ENCODE measurements at places on chromosomes 2 and 18.

DNA sequence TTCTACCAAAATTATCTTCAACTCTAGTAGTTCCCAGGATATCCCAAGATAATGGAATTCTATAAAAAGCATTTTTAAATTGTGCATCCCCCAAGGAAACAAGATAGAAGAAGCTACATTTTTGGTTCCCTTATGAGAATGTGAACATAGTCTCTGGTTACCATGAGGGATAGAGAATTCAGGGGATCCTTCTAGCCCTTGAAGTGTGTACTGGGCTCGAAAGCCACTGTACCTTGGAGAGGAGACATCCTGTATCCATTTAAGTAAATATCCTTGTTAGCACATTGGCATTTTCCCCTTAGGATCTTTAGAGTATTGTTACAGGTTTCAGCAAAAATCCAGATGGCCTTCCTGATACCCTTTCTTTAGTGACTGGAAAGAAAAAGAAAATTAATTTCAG lies 228.5 kb downstream of the RTP5 start:
- DNase-seq, result no peak

DNA sequence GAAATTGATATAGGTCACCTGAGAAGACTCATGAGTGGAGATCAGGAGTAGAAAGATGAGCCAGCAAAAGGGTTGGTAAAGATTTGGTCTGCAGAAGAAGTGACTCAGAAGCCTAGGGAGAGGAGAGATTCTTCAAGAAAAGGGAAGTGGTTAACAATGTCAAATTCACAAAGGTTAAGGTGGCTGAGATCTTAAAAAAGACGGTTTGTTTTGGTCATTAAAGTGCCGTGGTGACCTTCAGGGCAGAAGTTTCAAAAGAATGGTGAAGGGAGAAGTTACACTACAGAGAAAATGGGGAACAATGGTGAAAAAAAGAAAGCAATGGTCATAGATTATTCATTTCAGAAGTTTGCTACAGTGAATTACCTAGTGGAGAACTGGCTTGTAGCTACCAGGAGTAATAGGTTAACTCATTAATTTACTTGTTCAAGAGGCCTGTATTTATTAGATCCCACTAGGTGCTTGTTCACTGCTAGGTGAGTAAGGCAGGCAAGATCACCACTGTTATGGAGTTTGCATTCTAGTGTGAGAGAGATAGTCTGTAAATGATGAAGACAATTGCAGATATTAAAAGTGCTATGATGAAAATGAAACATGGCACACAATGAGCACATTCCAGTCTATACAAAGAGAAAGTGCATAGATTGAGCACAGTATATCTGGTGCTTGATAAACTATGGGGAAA lies 43.0 kb downstream of the FBXO48 start:
- DNase-seq, result no peak

DNA sequence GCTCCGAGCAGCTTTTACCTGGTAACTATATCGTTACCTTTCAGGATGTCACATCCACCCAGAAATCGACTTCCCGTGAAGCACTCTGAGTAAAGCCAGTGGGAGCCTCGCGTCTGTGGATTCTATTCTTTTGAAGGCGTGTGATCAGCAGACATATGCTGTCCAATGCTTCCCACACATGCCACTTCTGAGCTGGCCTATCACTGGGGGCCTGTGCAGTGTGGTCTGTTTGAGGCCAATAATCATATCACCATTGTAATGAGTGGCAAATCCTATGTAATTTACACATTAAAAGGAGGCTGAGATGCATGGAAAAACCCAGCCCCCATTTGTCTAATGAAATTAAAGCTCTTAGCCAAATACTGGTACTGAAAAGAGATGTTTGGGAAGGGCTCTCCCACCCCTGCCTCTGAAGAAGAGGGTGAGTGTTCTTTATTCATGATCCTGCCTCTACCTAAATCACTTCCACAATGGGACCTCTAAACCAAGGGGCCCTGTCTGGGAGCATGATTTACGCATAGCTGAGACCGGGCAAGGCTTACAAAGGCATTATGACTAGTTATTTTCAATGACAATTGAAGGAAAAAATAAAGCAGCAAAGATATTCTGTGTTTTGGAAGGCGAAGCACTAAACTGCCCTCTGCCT lies 686.8 kb downstream of the ZEB2 start:
- DNase-seq, result no peak

GRCh38 chr2:20481798-20482405 lies 35.0 kb downstream of the RHOB start:
- no peak for DNase-seq

GRCh38 chr2:116467243-116467642 lies 1347.2 kb upstream of the DDX18 start:
- DNase-seq, result peak; percentile 29

GRCh38 chr2:42048299-42049220 lies 739 bp downstream of the PKDCC start:
- DNase-seq, result no peak

DNA sequence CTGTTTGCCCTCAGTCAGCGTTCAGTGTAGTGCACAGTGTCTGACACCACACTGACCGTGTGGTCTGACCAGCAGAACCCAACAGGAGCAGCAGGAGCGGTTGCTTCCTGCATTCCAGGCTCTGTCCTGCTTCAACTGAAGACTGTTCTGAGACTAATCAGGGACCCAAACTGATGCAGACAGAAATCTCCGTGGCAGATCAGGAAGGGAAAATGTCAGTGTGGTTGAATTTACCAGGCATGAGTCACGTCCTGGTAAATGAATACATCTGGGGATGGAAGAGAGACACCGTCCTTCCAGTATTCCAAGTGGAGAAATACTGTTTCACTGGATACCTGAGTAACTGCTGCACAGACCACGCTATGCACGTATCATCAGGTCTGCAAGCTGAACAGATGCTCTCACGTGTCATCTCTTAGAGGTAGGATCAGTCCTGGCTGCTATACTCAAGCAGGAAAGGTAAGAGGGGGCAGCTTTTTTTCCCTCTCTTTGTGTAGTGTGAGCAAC lies 223.6 kb upstream of the EPAS1 start:
- DNase-seq, result no peak

GRCh38 chr2:199848389-199849130 lies 2.4 kb downstream of the FTCDNL1 start:
- peak; percentile 72 for DNase-seq

DNA sequence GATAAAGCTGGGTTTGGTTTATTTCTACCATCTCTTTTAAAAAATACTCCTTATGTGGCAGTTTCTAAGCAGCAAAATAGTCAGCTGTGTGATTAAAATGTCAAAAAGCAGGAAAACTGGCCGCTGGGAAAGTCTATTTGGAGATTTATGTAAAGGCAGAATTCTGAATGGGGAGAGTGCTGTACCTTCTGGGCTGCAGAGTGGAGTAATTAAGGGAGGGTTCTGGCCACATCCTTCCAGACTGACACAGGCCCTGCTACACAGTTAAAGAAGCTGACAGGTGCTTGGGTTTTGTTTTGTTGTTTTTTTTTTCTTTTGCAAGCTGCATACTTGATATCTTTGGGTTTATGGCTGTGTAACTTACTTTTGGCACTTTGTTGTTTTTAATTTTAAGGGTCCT lies 157.2 kb downstream of the WDSUB1 start:
- DNase-seq, result no peak

DNA sequence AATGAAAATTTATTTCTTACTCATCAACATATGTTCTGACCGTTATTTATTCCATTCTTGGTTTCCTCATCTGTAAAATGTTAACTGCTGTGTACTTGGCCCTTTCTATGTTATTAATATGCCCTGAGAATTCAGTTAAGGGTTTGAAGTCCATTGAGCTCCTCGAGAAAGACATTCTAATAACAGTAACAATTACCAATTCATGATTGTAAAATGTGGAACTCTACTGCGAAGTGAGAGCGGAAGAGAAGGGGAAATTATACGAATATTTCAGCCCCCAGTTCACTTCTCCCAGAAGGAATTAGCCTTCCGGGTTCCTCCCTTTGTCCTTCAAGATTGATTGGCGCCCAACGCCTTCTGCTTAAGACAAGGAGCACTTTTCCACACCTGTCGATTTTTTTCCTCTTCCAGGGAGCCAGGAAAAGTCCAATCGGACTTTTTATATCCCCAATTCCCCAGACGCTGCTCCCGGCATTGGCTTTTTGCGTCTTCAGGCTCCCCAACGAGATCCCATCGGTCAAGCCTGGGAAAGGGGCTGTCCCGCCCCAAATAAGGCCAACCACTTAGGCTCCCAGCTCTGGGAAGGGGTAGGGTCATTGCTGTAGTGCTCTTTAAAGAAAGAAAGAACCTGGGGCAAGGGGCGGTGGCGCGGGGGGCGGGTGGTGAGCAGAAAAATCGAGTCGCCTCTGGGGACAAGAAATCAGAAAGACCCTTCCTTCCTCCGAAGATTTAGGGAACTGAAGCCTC lies 1.6 kb downstream of the DSC2 start:
- no peak for DNase-seq

DNA sequence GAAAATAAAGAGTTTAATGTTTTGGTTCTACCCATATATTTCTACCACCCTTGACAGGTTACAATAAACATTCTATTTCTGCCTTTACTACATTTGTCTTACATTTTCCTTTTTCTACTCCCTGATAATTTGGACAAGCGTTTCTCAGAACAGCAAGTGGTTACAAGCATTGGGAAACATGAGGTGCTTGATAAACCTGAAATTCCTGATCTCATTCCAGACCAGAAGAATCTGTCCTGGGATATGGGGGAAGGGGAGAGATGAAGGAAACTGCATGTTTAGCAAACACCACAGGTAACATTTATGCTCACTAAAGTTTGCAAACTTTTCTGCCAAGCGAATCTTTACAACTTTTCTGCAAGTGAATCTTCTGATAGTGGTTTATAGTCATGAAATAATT lies 28.3 kb upstream of the DSC1 start:
- no peak for DNase-seq

- no peak for DNase-seq
Observed at GRCh38 chr2:121748202-121748601, 7.2 kb upstream of the TSN start.

GRCh38 chr2:38499548-38500282 lies 103.0 kb downstream of the HNRNPLL start:
- DNase-seq, result no peak

GRCh38 chr2:232229911-232230310 lies 148.6 kb upstream of the ALPP start:
- no peak for DNase-seq

DNA sequence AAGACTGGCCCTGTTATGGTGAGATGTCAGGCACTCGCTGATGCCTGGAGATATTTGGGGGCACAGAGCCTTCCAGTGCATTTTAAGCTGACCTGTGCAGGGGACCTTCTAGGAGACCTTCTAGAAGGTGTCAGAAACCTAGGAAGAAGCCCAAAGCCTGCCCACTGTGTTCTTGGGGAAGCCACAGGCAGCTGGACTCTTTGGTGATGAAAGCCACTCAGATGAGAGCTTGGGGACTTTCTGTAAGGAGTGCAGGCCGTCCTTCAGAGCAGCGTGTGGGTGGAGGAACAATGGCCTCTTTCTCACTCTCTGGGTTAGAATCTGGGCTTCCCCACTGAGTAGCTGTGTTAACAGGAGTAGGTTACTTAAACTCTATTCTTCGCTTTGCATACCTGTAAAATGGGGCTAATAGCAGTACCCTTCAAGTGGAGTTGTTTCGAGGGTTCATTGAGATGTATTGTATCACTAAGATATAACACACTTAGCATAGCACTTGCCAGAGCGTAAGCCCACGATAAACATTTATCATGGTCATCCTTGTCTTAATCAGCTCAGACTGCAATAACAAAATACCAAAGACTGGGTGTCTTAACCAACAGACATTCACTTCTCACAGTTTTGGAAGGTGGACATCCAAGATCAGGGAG lies 322.3 kb upstream of the EPAS1 start:
- DNase-seq, result no peak

- peak; percentile 86 for DNase-seq
Observed at GRCh38 chr2:151762694-151763093, 28.4 kb upstream of the NEB start.

- DNase-seq, result no peak
Observed at GRCh38 chr2:230944757-230945372, 19.8 kb upstream of the GPR55 start.

DNA sequence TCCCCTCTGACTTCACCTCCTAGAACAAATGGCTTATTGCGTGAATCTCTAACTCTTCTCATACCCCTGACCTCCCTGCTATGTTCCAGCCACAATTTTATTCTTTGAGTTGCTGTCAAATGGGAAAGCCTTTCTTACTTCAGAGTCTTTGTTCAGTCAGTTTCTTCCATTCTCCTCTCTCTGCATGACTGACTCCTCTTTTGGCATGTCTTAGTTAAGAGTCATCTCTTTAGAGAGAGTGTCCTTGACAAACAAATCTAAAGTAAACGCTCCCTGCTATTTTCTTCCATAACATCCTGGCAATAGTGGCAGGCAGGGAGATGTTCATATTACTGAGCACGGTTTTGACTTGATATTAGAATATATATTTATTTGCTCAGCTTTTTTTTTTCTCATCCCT lies 170.7 kb upstream of the ERBB4 start:
- DNase-seq, result no peak

GRCh38 chr2:101273056-101273455 lies 20.4 kb downstream of the CNOT11 start:
- no peak for DNase-seq

DNA sequence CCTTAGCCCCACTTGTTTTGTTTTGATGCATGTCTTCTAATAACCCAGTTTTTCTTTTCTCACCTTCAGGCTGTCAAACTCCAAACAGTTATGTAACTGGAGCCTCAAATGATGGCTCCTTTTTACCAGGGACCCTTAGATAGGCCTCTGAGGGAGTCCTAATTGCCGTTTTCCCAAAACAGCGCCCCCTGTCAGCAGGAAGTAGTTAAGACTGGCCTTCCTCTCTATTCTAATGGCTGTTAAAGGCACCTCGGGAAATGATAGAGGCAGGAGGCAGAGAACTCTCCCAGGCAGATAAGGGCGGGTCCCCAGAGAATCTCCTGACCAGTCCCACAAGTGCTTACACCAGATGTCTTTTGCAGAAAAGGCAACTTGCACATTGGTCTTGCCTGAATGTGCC lies 123.2 kb downstream of the KCNS3 start:
- DNase-seq, result no peak

DNA sequence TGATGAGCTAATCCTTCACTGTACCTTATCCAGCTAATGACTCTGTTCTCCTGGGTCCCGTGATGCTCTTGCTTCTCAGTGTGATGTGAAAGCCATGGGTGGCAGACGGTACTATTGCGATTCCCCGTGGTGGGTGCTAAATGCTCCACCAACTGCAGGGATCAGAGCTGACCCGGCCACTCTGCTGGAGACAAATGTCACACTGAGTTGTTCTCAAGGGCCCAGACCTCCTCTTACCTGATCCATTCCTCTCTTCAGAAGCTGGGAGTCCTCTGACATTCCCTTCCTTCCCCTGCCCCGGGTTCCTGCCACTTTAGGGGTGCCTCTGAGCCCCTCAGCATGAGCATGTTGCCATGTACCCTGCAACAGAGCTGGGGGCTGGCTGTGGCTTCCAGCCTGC lies 105.1 kb downstream of the MAPK4 start:
- no peak for DNase-seq

GRCh38 chr2:75810611-75811330 lies 100.1 kb upstream of the GCFC2 start:
- no peak for DNase-seq

Measured in NCI-H1694 treated with DMSO at 0.1 percent for 48 hours (cell line).